ENCODE measurements at places on chromosomes 2 and 18.

DNA sequence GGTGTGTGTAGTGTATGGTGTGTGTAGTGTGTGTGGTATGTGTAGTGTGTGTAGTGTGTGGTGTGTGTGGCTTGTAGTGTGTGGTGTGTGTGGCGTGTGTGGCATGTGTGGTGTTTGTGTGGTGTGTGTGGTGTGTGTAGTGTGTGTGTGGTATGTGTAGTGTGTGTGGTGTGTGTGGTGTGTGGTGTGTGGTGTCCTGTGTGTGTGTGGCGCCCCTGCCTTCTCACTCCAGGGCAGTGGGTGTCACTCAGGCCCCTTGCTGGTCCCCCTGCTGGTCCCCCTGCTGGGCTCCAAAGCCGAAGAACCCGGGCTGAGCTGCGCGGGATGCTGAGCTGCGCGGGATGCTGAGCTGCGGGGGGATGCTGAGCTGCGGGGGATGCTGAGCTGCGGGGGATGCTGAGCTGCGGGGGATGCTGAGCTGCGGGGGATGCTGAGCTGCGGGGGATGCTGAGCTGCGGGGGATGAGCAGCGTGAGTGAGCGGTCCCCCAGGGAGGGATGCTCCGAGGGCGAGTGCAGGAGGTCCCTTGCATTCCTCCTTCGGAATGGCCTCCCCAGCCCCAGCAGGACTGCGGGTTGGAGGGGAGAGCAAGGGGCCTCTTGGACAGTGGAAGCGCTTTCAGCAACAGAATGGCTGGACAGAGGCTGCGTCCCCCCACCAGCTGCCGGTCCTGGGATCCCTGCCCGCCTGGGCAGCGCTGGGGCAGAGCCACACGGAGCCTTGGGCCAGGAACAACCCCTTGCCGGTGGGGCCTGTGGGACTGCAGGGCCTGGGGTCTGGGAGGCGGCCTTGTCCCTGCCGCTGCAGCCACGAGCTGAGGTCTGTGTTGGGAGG is 3.4 kb upstream of the RTP5 start:
- DNase-seq: no peak

GRCh38 chr18:79395761-79396404 is at the start of gene NFATC1:
NFATC1 (plus strand) TSS chr18:79395930; CDS start chr18:79396225, 295 bp downstream.
- DNase-seq: peak; percentile 78

DNA sequence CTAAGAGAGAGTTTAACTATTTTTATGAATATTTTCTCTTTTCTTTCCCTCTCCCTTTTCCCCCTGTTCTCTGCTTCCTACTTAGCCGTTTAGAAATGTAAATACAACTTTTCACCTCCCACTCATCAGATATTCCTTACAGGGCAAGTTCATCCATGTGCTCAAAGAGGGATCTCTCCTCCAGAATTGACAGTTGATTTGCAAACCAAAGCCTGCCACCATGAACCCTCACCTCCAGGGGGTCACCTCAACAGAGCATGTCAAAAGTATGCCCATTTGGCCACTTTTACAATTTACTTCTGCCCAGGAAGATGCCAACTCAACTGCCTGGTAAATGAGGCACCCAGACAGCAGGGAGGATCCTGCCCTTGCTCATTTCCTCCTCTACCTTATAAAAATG is 149.2 kb upstream of the GYPC start:
- no peak for DNase-seq

DNA sequence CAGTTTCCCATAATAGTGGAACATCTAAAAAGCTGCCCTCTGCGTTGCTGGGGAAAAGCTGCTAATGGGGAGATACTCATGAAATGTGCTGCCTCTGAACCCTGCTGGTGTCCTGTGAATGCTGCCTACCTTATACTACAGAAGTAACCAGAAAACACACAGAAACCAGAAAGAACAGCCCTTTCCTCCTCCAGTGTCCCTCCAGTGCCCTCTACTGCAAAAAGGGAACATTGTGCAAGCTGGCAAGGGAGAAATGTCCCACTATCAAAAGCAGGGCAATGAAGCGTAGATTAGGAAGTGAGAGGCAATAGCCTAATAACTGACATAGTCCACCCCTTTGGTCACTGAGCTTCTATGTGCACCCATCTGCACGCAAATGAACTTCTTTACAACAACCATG is 162.7 kb upstream of the ETAA1 start:
- no peak for DNase-seq

GRCh38 chr2:48510329-48510728 is 19.6 kb upstream of the STON1 start:
- no peak for DNase-seq

GRCh38 chr2:241658296-241658695 is 20.8 kb downstream of the ATG4B start:
- DNase-seq: no peak

GRCh38 chr2:100178085-100178788 is 35.8 kb upstream of the AFF3 start:
- peak; percentile 51 for DNase-seq

GRCh38 chr2:64283006-64283570 is 138.9 kb upstream of the PELI1 start:
- DNase-seq: no peak

- DNase-seq: no peak
Observed at GRCh38 chr2:234480337-234480736, 16.5 kb downstream of the ARL4C start.

DNA sequence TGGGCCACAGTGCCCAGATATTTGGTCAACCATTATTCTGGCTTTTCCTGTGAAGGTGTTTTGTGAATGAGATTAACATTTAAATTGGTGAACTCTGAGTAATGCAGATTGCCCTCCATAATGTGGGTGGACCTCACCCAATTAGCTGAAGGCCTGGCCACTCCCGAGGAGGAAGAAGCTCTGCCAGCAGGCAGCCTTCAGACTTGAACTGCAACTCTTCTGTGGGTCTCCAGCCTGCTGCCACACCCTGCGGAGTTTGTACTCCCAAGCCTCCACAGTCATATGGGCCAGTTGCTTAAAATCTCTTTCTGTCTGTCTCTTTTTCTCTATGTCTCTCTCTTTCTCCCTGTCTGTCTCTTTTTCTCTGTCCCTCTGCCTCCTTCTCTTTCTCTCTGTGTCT is 262.7 kb downstream of the MYCN start:
- DNase-seq: no peak

DNA sequence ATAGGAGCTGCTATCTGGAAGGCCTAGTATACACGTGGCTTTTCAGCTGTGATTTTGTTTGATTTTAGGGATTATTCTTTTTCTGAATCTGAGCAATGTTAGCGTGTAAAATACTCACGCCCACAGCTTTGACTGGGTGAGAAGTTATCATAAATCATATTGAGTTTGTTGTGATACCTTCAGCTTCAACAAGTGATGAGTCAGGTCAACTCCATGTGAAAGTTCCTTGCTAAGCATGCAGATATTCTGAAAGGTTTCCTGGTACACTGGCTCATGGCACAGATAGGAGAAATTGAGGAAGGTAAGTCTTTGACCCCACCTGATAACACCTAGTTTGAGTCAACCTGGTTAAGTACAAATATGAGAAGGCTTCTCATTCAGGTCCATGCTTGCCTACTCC is at the start of gene GKN1:
GKN1 (plus strand) TSS at position 386 of the 400 bp plus-strand sequence. CDS start 42 bp downstream, outside the sequence.
- DNase-seq: no peak

DNA sequence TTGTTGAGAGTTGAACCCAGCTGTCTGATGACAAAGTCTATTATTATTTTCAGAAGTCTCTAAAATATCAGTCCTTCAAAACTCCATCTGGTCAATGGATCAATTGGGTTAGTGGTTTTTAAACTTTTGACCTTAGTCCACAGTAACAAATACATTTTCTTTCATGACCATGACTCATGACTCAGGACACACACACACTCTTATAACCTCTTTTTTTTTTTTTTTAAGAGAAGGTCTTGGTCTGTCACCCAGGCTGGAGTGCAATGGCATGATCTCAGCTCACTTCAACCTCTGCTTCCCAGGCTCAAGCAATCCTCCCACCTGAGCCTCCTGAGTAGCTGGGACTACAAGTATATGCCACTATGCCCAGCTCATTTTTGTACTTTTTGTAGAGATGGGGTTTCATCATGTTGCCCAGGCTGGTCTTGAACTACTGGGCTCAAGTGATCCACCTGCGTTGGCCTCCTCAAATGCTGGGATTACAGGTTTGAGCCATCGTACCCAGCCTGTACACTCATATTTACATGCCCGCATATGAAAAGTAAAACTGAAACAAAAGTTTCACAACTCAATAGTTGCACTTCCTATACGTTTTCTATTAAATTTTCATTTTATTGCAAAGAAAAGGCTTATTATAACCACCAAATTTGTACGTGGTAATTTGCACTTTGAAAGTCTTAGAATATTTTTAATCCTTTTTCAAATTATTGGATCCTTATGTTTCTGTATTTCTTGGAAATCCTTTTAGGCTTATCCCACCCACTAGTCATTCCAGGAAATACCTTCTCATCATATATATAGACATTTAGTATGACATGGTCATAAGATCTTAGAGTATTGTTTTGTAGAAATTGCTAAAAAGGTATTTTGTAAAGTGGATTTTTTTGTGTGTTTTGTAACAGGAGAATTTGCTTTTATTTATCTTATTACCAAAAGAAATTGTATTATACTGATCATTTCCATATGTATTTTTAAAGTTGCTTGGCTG is 199.0 kb downstream of the LPIN1 start:
- DNase-seq: peak; percentile 66

GRCh38 chr2:176584333-176584732 is 315.1 kb downstream of the MTX2 start:
- DNase-seq: no peak

DNA sequence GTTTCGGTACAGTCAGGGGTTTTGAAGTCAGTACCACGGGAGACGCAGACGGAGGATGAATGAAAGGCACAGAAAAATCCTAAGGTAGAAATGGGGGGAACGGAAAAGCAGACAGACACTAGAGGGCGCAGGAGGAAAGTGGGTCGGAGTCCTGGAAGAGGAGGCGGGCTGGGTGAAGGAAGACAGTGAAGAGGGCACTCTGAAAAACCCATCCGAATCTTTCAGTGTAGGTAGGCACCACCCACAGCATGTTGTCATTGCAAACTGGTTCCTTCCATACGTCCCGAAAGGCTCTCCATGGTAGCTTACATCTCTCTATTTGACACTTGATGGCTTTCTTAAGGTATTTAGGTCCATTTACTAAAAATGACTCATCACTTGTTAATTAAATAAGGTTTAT is 18.5 kb upstream of the ZNF236 start:
- DNase-seq: peak; percentile 81

GRCh38 chr2:49404108-49404507 is 249.8 kb upstream of the FSHR start:
- DNase-seq: no peak

DNA sequence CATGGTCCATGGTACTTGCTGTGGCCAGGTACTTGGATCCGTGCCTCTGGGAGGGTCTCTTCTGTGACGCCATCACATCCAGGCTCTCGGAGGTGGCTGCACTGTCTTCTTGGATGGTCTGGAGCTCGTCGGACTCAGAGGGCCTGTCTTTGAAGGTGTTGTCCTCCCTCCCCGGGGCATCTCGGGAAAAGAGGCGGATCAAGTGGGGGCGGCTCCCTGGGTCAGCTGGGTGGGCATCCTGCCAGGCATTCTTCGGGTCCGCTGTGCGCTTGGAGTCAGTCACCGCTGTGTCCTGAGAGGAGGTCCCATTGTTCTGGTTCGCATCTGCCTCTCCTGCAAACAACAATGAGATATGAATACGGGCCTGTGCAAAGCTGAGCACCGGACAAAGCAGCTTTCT is 115.6 kb downstream of the MBP start:
- DNase-seq: no peak

- DNase-seq: no peak
Observed at GRCh38 chr18:7065736-7066135, 51.9 kb downstream of the LAMA1 start.

DNA sequence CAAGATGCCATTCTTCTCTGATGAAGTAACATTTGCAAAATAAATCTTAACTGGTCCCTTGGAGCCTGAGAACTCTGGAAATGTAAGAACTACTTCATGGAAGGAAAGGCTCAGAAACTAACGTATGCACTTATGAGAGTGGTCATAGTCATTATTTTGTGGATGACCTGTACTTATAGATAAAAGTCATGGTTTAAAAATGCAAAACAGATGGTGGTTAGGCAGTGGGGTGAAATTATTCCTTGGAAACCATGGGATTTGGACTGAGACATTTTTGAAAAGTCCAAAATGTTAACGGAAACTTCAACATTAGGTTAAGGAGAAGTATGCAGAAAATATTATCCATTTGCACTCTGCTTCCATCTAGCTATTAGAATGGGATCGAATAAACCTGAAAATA is 223.0 kb downstream of the ICOS start:
- DNase-seq: no peak

- DNase-seq: no peak
Observed at GRCh38 chr2:66201242-66201641, 233.7 kb upstream of the MEIS1 start.

DNA sequence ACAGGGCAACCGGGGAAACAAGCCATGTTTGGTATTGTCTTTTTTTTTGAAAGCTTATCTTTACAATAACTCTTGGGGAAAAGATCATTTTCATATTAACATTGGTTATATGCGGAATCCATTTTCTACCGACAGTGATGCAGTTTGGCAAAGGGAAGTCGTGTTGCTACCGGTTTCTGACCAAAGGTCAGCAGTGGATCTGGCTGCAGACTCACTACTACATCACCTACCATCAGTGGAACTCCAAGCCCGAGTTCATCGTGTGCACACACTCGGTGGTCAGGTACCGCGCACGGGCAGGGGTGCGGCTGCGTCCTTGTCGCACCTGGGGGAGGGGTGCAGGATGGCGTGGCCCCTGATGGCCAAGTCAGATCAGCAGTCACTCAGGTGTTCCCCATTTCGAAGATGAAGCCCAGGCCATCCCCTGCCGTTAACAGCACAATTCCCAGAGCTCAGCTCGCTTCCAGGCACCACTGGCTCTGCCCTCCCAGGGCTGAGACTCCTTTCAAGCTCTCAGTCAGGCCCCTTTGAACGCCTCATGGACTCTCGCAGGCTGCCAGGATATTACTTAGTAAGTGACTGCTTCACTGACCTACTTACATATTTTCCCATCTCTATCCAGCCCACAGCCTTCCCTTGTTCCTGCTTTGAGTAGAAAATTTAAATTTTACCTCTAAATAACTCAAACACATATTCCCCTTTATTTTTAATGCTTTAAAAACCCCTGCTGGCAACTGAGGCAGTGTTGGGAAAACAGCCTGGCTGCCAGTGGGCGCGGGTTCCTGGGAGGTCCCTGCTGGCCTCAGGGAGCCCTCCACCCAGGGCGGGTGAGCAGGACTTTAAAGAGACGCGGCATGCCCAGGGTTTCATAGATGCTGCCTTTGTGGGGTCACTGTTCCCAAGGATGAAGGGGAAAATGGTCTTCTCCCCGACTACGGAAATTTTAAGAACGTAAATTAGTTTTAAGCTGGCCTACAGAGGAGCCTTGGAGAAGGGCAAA is 33.6 kb upstream of the RPL31 start:
- DNase-seq: no peak

- DNase-seq: peak; percentile 17
Observed at GRCh38 chr2:63300835-63301234, 250.2 kb downstream of the OTX1 start.

GRCh38 chr2:169715379-169716237 is 18.0 kb upstream of the KLHL23 start:
- DNase-seq: no peak

All from activated CD4-positive, alpha-beta T cell treated with anti-CD3 and anti-CD28 coated beads, Interleukin-10, Interleukin-2, amounts not matched to agents 100 ng/mL and 50 ng/mL, durations not matched to agents 16 hours and 8 hours (primary cell).